ENCODE measurements at places on chromosomes 13 and 19. TPM values are rescaled to one million over a fixed set of nuclear protein-coding genes. Genes with fewer than 3 reads are reported as not detected.

The SEMA6B gene
- 0.30 TPM for total RNA-seq

The TYROBP gene
- not detected for total RNA-seq

The SOX1 gene
- total RNA-seq, result not detected

The TJP3 gene
- not detected for total RNA-seq

The MAP3K10 gene
- total RNA-seq, result 11.8 TPM

The CYP2A6 gene
- total RNA-seq, result 0.30 TPM

The AP1M1 gene
- total RNA-seq, result 43.7 TPM

The ZNF69 gene
- total RNA-seq, result 20.1 TPM

The FFAR1 gene
- not detected for total RNA-seq

The APLP1 gene
- total RNA-seq, result 15.4 TPM

The MIR17HG gene
- 7.1 TPM for total RNA-seq

All from smooth muscle cell of the umbilical artery (primary cell).